ENCODE measurements at places on chromosomes 2 and 18.

GRCh38 chr18:12585218-12585617 lies 72.7 kb downstream of the SPIRE1 start:
- no peak for DNase-seq

DNA sequence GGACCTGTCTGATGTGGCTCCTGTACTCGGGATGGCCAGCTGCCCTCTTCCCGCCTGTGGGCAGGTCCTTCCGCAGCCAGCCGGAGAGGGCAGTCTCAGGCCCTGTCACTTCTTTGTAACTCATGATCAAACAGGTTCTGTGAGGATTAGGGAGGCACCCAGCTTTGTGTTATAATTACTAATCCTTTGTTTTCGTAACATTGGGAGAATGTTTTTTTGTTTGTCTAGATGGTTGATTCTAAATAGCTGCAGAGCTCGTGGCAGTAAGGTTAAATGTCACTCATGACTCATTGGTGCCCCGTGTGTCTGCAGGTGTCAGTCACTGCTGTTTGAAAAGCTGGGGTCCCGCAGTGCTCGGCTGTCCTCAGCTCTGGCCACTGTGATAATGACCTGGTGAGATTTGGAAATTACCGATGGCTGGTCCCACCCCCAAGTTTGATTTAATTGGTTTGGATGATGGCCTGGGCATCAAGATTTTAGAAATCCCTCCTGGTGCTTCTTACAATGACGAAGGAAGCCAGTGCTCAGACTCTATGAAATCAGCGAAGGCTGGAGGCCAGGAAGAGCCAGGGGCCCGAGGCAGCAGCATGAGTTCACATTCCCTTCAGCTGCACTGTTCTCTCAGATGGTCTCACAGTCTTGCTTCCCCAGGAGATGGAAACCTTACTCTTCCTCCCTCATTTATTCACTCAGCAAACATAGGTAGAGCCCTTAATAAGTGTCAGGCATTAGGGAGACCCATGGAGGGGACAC lies 172.8 kb downstream of the VAPA start:
- no peak for DNase-seq

GRCh38 chr2:159808032-159808425 lies 10.0 kb upstream of the CD302 start:
- DNase-seq: no peak

GRCh38 chr18:49520661-49521145 lies 33.7 kb upstream of the C18orf32 start:
- DNase-seq: no peak

GRCh38 chr2:241011751-241012510 lies 13.5 kb downstream of the SNED1 start:
- DNase-seq: no peak

DNA sequence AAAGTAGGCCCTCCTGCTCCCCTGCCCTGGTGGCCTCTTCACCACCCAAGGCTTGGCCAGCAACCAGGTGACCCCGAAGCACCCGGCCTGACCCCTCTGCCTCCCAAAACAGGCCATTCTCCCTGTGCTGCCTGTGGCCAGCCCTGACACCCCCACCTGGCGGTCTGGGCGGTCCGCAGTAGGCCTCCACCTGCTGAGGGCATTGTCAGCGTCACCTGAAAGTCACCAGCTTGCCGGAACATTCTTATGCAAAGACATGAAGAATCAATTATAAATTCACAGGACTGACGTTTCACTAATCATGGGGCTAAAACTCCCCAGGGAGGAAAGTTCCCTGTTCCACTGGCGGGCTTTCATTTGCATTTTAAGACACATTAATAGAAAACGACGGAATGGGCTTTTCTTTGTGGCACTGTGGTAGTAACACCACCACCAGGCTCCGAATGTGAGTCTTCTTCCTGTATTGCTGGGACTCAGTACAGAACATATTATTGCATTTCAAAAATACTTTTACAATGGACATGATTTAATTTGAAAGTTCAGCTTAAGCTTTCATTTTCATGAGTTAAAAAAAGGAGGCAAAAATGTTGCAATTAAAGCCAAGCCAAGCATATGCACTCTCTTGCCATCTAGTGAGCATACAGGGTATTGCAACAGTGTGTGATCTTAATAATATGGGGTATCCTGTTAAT lies 57.4 kb downstream of the ADI1 start:
- DNase-seq: peak; percentile 55

- DNase-seq: peak; percentile 93
Observed at GRCh38 chr2:201532686-201533304, 81.3 kb downstream of the STRADB start.

Data from kidney tubule cell (primary cell).